Effector CD4-positive, alpha-beta T cell (primary cell): ENCODE measurements at places on chromosomes 7 and 10.

- DNase-seq = no peak
Observed at GRCh38 chr7:133124974-133125373, 43.1 kb upstream of the CHCHD3 start.

DNA sequence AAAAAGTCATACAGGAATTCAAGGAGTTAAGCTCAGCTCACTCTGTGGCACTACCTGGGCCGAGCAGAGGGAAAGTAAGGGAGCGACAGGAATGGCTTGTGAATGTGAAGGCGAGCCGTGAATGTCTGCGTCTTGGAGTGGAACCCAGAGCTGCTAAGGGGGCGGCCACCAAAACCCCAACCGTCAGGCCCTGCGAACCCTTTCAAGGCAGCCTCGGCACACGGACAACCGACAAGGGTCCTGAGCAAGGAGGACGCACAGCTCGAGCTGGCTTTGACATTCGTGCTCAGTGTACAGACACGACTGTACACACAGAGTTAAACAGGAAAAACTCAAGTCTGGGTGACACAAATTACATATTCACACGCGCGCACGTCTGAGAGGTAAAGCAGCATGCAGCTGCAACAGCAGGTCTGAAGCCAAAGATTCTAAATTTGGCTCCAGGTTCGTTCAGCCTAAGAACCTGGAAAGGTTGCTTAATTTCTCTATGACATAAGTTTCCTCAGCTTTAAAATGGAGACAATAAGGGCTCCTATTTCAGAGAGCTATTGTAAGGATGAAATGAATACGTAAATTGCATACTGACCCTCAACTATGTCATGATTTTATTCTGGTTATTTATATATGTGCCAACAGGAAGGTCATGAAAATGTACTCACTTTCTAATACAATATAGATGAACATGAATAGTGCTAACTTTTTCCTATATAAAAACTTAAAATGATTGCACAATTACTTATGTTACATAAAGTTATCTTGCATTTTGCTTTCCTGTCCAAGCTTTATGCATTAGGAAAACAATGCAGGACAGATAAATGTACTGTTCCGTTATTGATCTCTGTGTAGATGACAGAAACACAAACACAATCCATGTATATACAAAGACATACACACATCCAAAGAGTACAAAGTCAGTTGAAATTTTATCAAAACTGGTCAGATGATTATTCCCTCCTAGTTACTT lies 192.9 kb downstream of the ZMYND11 start:
- no peak for DNase-seq

- DNase-seq = no peak
Observed at GRCh38 chr10:6279540-6280267, 77.0 kb downstream of the PFKFB3 start.

DNA sequence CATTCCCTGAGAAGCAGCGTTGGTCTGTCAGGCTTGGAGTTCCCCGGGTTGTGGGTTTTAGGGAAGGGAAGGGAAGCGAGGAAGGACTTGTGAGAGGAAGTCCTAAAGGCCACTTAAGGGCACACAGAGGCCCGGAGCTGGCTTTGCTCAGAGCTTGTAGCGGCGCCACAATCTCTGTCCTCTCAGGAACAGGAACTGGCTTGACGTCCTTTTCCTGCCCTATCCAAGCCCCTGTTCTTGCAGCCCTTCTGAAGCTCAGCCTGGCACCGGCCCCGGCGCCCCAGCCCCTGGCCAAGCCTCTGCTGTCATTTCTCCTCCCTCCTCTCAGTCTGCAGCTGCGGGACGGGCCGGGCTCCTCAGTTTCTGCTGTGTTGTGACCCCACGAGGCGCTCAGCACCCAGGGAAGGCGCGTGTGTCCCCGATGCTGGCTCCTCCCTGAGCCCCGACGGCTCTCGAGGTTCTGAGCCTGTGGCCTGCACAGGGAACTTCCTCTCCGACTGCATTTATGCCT lies at the start of gene GIMAP8:
GIMAP8 (plus strand) TSS at position 140 of the 511 bp plus-strand sequence. CDS start 16,069 bp downstream, outside the sequence.
- peak; percentile 46 for DNase-seq

- no peak for DNase-seq
Observed at GRCh38 chr7:80181411-80181810, 46.8 kb downstream of the GNAI1 start.

GRCh38 chr10:117218654-117219053 lies 21.4 kb downstream of the KCNK18 start:
- no peak for DNase-seq

DNA sequence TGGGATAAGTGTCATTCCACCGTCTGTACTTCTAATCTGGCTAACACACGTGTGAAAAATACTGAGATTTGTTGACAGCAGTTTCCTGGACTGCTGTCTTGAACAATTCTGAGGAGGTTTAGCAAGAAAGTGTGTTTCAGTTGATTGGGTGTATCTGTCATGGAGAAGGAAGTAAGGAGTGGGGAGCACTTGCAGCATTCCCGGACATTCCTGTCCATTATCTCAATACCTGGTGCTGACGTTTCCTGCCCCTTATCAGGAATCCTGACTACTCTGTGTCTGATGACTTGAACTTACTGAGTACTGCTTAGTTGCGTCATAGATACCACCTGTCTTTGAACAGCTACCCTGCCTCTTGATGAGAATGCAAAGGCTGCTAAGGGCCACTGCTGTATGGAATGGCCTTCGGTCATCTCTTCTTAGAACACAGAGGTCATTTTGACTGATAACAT lies 72.0 kb upstream of the VKORC1L1 start:
- no peak for DNase-seq
